Mesothelial cell of epicardium (in vitro differentiated cells): ENCODE measurements at places on chromosomes 6 and 20. TPM values are rescaled to one million over a fixed set of nuclear protein-coding genes. Genes with fewer than 3 reads are reported as not detected.

Gene ENPP3
- total RNA-seq: 0.81 to 1.3 TPM (median 0.89 TPM) in 3 replicates

DNA sequence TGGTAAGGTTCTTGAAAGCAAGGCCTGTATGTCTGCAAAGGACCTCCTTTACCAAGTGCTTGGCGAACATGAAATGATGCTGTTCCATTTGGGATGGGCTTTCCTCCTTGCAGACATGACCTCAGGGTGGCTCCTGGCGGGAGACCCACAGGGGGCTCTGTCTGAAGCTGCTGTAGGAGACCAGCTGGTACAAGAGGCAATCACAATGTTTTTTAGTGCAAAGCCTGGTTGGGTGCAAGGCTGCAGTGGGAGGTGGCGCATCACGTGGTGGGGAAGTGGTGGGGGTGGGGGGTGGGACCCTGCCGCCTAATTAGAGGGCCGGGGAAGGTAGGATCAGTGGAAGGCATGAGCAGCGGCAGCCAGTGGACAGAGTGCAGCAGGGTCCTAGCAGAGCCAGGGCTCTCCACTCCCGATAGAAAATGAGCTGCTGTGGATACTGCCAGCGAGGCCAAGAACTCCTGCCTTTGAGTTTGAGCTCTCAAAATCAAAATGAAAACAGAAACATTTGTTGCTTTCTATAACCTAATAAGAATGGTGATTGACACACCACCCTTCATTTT lies 9.1 kb upstream of the ARMC2 start:
- DNase-seq: no peak

DNA sequence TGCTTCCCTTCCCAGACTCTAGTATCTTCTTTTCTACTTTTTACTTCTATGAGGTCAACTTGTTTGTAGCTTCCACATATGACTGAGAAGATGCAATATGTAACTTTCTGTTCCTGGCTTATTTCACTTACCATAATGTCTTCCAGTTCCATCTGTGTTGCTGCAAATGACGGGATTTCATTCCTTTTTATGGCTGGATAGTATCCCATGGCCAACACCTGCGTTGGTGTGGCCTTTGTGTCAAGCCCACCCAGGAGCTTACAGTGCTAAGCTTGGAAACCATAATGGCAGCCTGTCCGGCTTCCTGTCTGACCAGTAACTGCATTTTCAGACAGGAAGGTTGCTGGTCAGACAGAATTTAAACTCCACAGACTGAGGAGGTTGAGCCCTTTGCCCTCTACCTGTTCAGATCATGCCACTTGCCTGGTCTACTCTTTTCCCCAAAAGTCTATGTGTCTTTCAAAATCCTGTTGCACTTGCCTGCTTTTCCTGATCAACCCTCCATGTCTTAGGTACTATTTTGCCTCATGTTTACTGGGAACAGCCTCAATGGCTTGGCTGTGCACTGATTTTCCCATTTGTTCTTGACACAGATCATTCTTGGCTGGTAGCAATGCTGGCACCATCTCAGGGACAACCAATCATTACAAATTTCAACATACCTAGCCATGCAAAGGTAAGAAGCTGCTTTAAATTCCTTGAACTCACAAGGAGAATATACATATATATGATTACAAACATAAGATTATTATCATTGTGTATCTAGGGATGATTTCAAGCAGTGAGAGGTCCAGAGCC lies 114.3 kb upstream of the PLEKHG1 start:
- DNase-seq: no peak

- no peak for DNase-seq
Observed at GRCh38 chr6:137424251-137424650, 69.9 kb downstream of the OLIG3 start.

DNA sequence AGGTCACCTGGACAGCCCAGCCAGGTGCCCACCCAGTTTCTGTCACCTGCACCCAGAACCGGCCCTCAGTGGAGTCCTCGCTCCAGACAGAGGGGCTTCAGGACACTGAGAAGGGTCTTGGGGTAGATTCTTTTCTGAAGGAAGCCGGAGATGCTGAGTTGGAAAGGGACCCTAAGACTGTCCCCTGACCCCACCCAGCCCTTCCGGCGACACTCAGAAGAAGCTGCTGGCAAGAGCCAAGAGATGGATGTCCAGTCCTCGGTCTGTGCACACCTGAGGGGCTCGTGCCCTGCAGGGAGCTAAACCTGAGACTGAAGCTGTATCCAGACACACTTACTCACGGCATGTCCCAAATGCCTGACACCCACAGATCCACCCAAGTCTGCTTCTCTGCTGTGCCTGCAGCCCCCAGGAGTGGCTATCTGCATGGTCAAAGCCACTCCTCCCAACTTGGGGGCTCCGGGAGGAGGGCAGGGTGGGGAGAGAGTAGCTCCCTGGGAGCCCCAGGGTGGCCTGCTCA lies 20.2 kb downstream of the NTSR1 start:
- DNase-seq: peak; percentile 6

GRCh38 chr6:43883847-43884651 lies 114.0 kb downstream of the VEGFA start:
- DNase-seq: no peak

- no peak for DNase-seq
Observed at GRCh38 chr6:138404666-138405337, 779 bp downstream of the HEBP2 start.

GRCh38 chr20:49888212-49889000 lies 26.9 kb downstream of the SPATA2 start:
- peak; percentile 77 for DNase-seq

DNA sequence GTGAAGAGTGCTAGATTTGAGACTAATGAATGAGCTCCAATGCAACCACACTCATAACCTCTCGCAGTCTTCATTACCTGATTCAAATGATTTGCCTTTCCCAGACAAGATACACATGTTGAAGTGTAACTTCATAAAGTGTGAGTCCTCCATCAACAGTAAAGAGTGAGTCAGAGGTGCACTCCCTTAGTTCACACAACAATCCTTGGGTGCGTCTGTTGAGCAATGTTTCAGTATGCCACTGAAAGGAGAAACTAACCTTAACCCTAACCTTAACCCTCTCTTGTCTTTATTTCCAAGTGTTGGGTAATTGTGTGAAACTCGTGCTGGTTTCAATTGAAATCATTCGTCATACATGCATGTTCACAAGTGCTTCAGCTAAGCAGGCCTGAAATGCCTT lies 21.0 kb upstream of the RIN2 start:
- DNase-seq: no peak

Gene CDH26
- total RNA-seq: 0.49 to 0.88 TPM (median 0.71 TPM) in 3 replicates

- DNase-seq: no peak
Observed at GRCh38 chr20:16272780-16273360, 300.4 kb downstream of the KIF16B start.

Gene TRPC4AP
- 93.8 to 96.2 TPM (median 95.6 TPM) in 3 replicates for total RNA-seq

DNA sequence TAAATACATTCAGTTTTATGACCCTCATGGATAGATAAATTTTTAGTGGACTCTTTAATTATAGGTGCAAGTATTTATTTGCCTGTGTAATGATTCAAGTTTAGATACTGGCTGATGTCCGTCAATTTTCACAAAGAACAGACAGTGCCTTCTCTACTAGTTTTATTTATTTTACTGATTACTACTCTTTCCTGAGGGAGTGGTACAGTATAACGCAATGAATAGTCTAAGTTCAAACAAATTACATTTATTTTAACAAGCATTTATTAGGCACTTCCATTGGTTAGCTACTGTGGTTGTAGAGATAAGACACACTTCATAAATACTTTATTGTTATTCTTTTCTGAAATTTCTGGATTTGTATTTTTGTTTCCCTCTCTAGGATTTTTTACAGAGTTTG lies 74.3 kb downstream of the ADGRG6 start:
- no peak for DNase-seq

Gene KHDRBS2
- total RNA-seq: 1.1 to 1.9 TPM (median 1.6 TPM) in 3 replicates

DNA sequence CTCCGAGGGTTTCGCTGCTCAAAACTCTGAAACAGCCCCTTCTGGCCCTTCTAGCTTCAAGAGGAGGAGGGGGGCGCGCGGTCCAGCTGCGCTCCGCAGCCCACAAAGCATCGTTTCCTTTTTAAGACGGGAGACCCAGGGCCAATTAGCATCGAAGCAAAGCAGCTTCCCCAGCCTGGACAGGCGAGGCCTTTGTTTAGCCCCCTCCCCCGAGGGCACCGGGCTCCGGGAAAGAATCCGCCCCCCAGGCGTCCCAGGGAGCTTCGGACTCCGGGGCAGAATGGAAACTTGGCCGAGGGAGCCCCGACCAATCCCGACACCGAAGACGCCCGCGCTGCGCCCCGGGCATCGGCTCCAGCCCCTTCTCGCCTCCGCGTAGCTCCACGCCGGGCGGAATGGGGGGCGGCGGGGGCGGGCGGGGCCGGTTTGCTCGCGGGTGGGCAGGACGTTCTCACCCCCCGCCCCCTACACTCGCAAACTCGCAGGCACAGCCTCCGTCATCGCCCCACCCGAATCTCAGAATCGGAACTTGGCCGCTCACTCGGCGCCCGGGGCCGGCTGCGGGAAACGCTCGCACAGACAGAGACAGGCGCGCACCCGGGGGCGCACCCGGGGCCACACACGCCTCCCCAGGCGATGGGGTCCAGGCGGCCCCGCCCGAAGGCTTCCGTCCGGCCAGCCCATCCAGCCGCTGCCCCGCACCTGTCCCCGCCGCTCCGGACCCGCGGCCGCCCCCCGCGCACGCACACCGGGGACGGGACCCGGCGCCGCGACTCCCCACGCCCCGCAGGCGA lies 628 bp downstream of the NKAIN4 start:
- DNase-seq: no peak

DNA sequence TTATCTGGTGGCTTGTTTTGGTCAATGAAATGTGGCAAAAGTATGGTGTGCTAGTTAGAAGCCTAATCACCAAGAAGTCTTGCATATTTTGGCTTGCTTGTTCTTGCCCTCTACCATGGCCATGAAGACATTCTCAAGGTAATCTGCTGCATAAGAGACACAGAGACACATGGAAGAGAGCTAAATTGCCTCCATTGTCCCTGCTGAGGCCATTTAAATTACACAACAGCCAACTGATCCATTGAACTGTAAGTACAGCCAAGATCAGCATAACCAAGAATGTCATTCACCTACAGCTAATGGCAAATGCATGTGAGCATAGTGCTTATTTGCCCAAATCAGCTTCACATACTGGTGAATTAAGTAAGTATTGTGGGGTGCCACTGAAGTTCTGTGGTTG lies 603.8 kb downstream of the FRK start:
- DNase-seq: no peak

- DNase-seq: no peak
Observed at GRCh38 chr6:127951172-127951917, 50.5 kb upstream of the THEMIS start.

Gene RPL10A
- 1,840 to 1,922 TPM (median 1,906 TPM) in 3 replicates for total RNA-seq

- no peak for DNase-seq
Observed at GRCh38 chr20:49323622-49324238, 45.9 kb upstream of the ZNFX1 start.

- DNase-seq: no peak
Observed at GRCh38 chr20:49770634-49771033, 42.0 kb upstream of the SLC9A8 start.

Gene SLC2A10
- total RNA-seq: 21.7 to 23.8 TPM (median 22.2 TPM) in 3 replicates

Gene GABRR1
- not detected in 3 replicates for total RNA-seq

DNA sequence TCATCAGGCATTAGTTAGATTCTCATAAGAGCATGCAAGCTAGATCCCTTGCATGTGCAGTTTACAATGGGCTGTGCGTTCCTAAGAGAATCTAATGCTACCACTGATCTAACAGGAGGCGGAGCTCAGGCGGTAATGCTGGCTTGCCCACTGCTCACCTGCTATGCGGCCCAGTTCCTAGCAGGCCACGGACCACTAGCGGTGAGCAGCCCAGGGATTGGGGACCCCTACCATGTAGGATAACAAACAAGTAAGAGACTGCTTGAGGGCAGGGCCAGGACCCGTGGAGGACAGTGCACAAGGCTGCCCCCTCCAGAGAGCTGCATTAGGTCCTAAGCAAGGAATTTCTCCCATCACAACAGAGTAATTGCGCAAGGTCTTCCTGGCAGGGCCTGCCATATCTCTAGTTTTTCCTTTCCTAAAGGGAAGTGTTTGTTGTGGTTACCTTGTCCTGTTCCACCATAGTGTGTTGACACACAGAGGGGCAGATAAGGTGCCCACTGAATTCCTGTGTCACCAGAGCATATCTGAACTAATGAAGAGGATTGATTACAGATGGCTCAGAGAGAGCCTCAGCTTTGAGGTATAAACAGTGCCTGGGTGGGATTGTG lies 58.0 kb downstream of the PACRG start:
- no peak for DNase-seq

DNA sequence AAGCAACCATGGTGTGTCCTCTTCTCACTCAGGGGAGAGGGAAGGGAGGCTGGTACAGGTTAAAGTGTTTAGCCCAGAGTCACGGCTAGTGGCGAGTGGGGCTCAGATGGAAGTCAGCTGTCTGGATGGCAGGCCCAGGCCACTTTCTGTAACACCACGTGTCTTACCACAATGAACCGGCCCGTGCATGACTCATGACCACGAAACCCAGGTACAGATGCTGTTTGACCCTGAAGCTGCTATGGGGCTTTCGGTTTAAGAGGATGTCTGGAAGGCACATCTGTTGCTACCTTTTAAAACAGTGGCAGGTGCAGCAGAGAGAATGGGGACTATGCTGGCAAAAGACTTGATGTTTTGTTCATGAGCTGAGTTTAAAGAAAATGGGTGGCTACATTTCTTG lies 36.5 kb upstream of the MPC1 start:
- no peak for DNase-seq

Gene PRRT1
- total RNA-seq: 3.0 to 4.5 TPM (median 3.4 TPM) in 3 replicates

DNA sequence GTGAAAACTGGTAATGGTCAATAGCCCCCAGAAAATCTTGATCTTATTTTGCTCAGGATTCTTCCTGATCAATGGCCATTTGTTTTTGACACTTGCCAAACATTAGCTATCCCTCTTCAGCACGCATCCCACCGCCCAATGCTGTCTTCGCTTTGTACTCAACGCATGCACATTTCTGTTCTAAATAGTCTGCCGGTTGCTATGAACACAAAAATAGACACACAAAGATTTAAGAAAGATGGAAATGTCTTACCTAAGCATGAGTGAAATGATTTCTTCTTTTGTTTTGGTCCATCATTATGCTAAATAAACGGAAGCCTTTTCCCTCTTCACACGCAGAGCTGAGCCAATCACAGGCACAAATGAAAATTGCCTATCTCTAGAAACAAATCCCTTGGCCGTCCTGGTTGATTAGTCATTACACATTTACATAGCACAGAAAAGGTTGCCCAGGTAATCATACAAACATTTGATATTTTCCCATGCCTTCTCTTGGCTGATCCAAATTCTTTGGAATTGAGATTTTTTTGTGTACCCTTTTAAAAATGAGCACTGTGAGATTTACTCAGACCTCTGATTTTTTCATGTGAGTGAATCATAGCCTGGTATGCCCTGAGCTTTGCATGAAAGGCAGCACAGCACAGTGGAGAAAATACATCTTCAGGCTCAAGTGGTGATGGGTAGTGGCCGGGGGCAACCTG lies 70.5 kb upstream of the FAM184A start:
- DNase-seq: no peak

Gene THBS2
- 15.3 to 20.4 TPM (median 18.6 TPM) in 3 replicates for total RNA-seq

DNA sequence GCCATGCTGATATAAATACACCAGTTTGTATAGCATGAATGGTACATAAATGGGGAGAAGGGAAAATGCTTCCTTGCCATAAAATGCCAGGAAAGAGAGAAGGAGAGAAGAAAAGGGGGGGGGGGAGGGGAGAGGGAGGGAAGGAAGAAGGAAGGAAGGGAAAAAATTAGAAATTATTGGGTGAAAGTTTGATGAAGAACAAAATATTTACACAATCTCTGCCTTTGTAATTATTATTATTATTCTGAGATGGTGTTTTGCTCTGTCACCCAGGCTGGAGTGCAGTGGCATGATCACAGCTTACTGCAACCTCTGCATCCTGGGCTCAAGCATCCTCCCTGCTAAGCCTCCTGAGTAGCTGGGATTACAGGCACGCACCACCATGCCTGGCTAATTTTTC lies 10.2 kb upstream of the ZDHHC14 start:
- no peak for DNase-seq
